Dorsolateral prefrontal cortex (tissue), 122 donors: ENCODE measurements at places on chromosomes 16 and 17.

DNA sequence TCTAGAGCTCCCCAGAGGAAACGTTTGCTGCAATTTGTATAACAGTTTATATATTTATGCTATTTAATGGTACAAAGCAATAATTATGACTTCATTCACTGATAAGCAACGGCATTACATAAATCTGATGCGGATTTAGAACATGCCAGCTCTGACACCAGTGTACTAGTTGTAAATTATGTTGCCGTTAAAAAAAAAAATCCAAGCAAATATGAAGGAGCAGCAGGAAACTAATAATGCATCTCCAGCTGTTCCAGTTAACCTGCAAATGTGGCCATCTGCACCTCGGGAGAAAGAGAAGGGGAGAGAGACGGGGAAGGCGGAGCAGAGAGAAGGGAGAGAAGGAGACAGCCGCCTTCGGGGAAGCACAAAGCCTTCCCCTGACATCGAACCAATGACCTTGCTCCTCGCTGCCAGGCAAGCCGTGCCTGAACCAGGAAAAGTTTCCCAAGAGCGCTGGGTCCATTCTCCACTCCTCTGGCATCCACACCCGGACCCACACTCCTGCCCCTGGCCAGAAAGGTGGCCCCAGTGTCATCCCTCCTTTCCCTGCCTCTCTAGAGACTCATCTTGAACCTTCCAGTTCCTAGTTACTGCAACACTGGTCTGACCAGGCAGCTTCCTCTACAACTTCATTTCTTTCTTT, 174.8 kb downstream of the C16orf78 start:
- no peak for DNase-seq

DNA sequence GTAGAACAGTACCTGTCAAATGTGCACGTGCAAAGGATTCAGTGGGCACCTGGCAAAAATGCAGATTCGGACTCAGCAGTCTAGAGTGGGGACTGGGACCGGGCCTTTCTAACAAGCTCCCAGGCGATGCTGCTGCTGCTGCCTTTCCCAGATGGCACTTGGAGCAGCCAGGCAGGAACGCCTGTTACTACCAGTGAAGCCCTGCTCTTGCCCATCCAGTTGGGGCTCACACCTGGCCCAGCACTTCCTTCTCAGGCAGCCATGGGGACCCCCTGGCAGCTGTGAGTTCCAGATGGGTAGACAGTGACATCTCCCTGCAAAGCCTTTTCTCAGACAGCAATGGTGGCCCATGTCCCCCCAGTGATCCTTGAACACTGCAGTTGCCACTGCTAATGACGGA, 30.4 kb downstream of the KDM8 start:
- DNase-seq = no peak

DNA sequence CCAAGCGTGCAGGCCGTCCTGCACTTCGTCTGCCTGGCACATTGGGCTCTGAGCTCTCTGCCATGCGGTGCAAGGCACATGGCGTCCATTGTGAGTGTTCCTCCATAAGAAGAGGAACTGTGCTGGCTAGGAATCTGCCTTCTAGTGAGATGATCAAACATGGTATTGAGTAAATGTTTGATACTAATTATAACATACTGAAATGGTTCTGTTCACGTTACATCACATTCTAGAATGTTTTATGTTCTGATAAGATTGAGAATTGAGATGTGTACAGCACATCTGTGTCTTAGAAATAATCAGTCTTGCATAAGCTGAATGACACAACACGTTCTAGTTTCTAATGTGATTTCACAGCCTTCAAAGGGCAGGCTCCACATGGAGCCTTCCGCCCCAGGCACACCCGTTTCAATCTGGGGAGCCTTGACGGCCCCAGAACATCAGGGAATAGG, 42.9 kb downstream of the USP10 start:
- no peak for DNase-seq

- no peak for DNase-seq
Measured at GRCh38 chr16:28064150-28064549, 636 bp upstream of the GSG1L start.

DNA sequence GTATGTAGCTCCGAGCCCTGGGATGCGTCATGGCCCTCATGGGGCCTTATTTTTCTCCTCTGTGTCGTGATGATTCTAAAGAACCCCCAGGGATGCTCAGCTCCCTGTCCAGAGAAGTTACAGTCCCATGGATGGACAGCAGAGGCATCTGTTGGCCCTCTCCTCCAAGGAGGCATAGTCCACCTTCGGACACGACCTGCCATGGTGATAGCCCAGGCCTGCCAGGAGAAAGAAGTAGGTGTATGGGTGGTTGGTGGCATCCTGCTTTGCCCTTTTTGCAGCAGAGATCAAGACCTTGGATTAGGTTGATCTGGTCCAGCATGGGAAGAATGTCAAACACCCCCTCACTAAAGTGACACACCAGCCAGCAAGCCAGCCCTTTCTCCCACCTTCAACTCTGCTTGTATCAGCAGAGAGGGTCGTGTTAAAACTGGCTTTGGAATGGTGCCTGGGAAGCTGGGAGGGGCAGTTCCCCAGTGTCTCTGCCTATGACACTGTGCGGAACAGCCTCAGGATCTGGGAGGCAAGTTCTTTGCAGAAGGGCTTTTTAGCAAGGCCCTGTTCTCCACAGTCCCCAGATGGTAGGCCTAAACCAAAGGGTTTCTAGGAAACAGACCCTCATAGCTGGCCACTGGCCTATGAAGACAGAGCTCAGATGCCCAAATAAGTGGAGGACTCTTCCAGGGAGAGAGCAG, 259.9 kb upstream of the RPL38 start:
- no peak for DNase-seq

DNA sequence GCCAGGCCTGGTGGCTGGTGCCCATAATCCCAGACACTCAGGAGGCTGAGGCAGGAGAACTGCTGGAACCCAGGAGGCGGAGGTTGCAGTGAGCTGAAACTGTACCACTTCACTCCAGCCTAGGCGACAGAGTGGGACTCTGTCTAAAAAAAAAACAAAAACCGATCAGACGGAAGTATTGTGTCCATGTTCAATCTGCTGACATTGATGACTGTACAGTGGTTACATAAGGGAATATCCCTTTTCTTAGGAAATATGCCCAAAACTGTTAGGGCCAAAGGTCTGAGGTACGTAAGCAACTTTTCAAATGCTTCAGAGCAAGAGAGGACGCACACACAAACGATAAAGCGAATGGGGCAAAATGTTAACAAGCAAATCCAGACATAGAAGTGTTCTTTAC, 69.8 kb upstream of the DNAH17 start:
- DNase-seq = no peak

DNA sequence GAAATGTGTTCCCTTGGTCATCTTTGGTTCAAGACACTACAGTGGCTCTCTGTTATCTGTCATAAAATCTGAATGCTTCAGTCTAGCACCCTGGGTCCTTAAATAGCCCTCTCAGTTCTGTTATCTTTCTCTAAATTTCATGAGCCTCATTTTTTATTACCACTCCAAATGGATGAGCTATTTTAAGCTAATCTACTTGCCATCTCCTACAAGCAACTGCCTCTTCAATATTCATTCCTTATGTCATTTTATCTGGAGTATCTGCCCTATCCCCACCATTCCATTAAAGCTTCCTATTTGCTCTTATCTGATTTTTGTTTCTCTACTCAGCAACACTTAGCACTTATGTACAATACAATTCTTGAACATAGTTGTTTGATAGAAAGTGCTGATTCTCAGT, 28.0 kb upstream of the EVI2A start:
- no peak for DNase-seq

DNA sequence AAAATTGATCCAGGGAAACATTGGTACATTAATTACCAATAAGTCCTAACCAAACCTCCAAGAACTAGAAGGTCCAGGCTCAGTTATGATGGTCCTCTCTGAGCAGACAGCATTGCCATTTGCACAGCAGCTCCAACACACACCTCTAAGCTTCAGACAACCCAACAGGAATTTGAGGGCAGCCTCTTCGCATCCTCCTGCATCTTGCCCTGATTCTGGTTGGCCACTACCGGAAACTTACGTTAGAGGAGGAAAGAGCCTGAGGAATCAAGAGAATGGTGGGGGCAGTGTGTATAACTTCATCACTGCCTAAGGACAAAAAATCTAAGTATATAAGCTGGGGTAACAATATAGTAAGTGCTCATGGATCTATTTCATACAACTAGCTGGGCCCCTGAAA, 15.7 kb downstream of the FAM117A start:
- no peak for DNase-seq

DNA sequence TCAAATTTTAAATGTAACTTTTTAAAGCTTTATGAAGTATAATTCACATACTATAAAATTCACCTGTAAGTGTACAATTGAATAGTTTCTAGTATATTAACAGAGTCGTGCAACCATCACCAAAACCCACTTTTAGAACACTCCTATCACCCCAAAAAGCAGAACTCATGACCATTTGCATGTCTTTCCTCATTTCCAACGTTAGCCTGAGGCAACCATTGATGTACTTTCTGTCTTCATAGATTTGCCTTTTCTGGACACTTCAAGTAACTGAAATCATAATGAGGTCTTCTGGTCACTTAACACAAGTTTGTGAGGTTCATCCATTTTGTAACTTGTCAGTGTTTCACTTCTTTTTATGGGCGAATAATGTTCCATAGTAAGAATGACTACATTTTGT, 33.2 kb downstream of the METTL16 start:
- DNase-seq = no peak

DNA sequence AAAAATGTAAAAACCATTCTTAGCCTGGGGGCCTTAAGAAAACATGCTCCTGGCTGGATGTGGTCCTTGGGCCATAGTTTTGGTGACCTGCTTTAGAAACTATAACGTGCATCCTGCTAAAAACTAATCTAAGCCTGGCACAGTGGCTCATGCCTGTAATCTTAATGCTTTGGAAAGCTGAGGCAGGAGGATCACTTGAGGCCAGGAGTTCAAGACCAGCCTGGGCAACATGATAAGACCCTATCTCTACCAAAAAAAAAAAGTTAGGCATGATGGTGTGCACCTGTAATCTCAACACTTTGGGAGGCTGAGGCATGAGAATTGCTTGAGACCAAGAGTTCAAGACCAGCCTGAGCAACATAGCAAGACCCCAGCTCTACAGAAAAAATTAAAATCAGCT, 183.8 kb upstream of the CHMP6 start:
- no peak for DNase-seq

GRCh38 chr16:14057878-14058382, 13.2 kb upstream of the MRTFB start:
- no peak for DNase-seq

GRCh38 chr16:75913958-75914357, 187.7 kb upstream of the CPHXL start:
- no peak for DNase-seq

GRCh38 chr16:27448532-27449433, 46.8 kb downstream of the IL21R start:
- no peak for DNase-seq

- no peak for DNase-seq
Measured at GRCh38 chr17:82088838-82089722, 9.0 kb downstream of the FASN start.

- DNase-seq = no peak
Measured at GRCh38 chr17:44177640-44178039, 7.1 kb downstream of the ASB16 start.

DNA sequence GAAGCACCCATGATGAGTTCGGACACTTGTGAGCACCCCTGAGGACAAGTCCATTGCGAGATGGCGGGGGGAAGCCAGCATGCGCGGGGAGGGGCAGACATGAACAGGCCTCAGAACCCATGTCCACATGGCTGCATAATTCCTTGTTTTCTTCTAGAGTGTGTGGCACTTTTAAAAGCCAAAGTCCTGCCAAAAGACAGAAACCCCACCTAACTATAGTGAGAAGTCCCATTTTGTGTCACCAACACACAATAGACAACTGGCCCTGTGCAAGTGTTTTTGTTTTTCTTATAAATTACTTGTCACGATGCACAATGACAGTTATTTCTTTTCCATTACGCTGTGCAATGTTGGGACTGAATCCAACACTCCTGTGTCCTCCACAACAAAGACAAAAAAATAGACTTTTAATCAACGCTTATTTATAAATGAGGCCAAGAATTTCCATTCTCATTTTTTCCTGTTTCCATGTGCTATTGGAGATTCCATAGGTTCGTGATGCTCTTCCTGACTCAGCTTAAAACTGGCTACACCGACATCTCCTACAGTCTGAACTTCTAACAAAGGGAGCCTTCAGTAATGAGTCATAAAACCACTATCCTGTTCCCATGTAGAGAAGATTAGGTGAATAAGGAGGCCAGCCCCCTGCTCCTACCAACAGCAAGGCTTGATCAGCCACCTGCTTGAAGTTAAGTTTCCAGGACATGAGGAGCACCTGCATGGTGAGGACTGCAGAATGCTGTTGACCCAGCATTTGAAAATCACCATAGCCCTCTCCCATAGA, 98.9 kb downstream of the ZNF423 start:
- DNase-seq = no peak

GRCh38 chr17:35752945-35753764, at the start of gene GAS2L2:
GAS2L2 (minus strand) TSS chr17:35753239; CDS start chr17:35752850, 389 bp downstream.
- DNase-seq = no peak

- DNase-seq = no peak
Measured at GRCh38 chr16:11507991-11508390, 78.7 kb downstream of the LITAF start.
